ENCODE measurements at places on chromosomes 16 and 17. TPM values are rescaled to one million over a fixed set of nuclear protein-coding genes. Genes with fewer than 3 reads are reported as not detected.

Gene ARHGAP23
- 32.4 TPM for total RNA-seq

Gene KRTAP1-1
- not detected for total RNA-seq

Gene CDRT15
- total RNA-seq, result not detected

Gene KLHDC4
- total RNA-seq, result 24.0 TPM

Gene RSKR
- total RNA-seq, result 2.6 TPM

Gene THUMPD1
- total RNA-seq, result 85.1 TPM

Gene ERAL1
- total RNA-seq, result 37.4 TPM

Gene CCL8
- not detected for total RNA-seq

Gene TMIGD1
- not detected for total RNA-seq

Gene FBXO39
- total RNA-seq, result 0.61 TPM

Gene RASL10B
- total RNA-seq, result 0.32 TPM

Gene LLGL2
- 1.8 TPM for total RNA-seq

Gene CDK12
- 21.1 TPM for total RNA-seq

Gene DOC2A
- 0.76 TPM for total RNA-seq

Gene KCNH6
- under 0.01 TPM for total RNA-seq

Gene CIBAR2
- total RNA-seq, result not detected
